GM13977 (cell line): ENCODE measurements at places on chromosomes 2 and 18.

- DNase-seq, result no peak
These were observed 121.8 kb downstream of the FHOD3 start for GRCh38 chr18:36419188-36419899.

DNA sequence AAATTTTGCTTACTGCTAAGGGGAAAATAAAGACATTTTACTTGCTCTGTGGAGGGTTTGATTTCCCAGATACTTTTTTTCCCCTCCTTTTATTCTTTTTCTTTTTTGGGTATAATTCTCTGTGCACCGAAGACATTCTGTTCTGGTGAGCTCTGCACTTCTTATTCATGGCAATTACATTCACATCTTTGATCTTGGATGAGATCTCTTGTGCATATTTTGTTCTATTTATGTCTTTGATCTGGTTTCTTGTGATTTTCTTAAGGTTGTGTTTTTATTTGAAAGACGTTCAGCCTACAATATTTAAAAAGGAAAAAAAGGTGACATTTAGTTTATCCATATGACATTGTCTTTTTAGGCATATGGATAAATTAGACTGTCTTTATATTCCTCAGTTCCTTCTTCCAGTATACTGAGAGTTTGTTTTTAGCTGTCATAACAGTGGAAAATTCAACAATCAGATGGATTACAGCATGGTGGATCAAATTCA lies 33.7 kb upstream of the EPHA4 start:
- no peak for DNase-seq

DNA sequence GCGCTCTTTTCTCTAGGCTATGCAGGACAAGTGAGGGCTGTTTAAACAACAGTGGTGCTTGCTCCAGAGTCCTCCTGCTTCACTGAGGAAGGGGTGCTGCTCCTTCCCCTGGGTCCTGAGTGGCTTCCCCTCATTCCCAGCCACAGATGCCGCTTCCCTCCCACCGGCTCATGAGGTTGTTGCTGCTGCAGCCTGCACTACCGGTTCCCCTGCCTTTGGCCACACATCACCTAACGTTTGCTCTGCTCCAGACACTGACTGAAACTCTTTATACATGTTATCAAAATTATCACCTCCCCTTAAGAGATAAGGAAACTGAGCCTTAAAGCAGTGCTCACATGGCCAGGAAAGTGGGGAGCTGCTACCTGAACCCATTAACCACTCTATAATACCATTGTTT lies 130.8 kb upstream of the LGALSL start:
- DNase-seq, result no peak

GRCh38 chr2:11466307-11467128 lies 557 bp upstream of the E2F6 start:
- no peak for DNase-seq

GRCh38 chr18:54852780-54853675 lies 24.8 kb downstream of the RAB27B start:
- DNase-seq, result no peak

GRCh38 chr2:3594493-3595281 lies at the start of gene COLEC11:
TSS of gene COLEC11 (plus strand) at chr2:3595112. CDS start at chr2:3604341, 9,229 bp downstream.
- no peak for DNase-seq

GRCh38 chr18:32138332-32138982 lies 46.8 kb downstream of the RNF138 start:
- DNase-seq, result no peak
